ENCODE measurements at places on chromosomes 11 and 22.
A peak's percentile ranks its signal among the peaks of the same experiment; 100 is the strongest.

- DNase-seq = peak; percentile 61
Observed at GRCh38 chr11:128342511-128343134, 244.7 kb downstream of the ETS1 start.

DNA sequence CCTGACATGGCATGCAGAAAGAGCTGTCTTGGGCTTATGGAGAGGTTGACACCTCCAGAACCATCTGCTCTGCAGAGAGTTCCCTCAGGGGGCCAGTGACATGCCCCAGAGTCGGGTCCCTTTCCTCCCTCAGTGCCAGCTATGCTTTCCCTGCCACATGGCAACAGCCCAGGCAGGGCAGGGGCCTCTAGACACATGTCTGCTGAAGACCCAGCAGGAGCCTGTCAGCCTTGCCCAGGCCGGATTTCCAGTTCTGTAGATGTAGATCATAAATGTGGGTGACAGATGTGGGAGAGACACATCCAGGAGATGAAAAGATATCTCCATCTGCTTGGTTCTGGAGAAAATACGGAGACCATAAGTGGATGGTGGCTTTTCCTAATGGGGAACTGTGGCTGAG, 25.5 kb downstream of the NAV2 start:
- no peak for DNase-seq

- no peak for DNase-seq
Observed at GRCh38 chr11:73244589-73245240, 26.6 kb downstream of the P2RY2 start.

GRCh38 chr11:57345555-57346211, 7.5 kb downstream of the P2RX3 start:
- peak; percentile 85 for DNase-seq

DNA sequence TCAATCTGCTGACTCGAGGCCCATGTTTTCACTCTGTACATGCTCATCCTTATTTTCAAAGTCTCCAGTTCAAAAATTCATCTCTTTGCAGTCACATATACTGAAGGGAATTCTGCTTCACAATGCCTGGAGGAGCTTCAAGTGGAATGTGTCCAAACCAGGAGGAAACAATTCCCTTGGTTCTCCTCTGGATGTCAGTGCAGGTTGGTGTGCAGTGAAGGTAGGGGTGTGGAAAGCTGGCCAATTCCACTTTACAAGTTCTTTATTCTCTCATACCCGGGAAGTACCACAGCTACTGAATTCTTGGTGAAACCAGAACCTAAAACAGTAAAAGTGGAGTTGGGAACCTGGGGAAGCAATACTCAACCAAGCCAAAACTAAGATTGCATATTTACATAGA, 57.3 kb downstream of the BDNF start:
- no peak for DNase-seq

DNA sequence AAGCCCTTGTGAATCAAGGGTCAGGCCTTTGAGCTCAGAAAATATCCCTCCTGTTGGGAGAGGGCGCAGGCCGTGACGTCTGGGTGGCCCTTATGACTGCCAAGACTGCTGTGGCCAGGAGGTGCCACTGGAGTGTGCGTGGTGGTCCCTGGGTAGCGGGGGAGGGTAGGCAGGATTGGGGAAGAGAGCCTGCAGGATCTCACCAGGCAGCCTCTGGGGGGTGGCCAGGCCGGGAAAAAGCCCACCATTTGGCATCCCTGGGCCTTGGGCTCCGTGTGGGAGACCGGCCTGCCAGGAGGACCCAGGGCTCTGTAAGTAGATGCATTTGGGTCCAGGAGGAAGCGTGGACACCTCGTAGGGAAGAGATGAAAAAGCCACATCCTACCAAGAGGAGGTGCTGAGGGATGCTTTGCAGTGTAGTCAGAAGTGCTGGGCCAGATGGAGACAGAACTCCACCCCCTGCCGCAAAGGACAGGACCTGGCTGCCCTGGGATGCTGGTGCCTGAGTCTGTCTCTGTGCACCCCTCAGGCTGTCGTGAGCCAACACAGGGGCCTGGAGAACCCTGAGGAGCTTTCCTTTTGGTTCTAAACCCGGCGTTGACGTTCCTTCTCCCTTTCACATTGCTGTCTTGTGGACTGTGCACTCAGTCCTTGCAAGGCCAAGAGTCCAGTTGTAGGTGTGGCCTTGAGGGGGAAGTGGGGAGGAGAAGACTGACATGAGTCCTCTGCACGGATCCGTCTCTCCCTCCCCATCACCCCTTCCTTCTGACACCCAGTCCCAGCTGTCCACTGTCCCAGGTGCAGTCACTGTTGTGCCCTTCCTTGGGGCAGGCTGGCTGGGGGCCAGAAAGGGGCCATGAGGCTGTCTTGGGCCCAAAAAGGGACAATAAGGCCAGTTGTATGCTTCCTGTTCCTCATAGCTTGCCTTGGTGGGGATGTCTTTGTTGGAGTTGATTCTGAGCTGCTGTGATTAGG, 12.7 kb upstream of the MIEF1 start:
- peak; percentile 48 for DNase-seq

DNA sequence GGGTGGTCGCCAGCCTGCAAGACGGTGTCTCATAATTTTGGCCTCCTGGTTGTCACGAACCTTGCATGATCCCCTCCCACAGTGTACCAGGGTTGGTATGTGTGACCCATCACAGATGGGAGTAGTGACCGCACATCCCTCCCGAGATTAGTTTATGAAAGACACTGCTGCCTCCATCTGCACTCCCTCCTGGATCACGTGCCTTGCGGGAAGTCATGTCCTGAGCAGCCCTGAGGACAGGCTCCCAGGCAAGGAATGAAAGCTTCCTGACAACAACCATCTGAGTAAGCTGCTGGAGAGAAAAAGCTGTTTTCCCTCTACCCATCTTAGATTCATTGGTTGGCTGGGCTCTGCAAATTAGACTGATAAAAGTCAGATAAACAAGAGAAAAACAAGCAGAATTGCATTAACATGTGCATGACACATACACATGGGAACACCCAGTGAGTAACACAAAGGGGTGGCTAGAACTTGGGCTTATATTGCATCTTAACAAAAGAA, 14.4 kb upstream of the PAMR1 start:
- DNase-seq = no peak

GRCh38 chr11:904380-904779, 6.2 kb downstream of the CHID1 start:
- DNase-seq = no peak

DNA sequence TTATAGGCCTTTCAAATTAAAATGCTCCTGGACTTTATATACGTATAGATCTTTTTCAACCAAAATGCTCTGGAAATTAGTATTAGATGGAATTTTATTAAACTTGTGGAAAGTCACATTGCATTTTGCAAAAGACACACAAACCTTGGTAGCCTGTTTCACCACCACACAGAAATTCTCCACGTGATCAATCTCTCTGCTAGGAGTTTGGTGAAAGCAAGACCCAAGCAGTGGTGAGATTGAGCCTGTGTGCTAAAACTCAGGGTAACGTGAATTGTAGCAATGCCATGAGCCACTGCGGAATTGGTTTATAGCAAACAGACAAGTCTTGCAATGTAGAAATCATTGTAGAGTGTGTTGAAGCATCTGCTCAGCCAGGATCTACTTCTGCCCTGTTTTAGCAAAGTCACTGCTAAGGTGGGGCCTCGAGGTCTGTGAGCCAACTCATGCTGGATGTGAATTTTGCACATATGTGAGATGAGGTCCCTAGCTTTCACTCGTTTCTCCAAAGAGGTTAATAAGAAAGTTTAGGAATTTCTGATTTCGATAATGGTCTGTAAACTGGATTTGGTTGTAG, 184.8 kb downstream of the DBX1 start:
- DNase-seq = no peak

- DNase-seq = no peak
Observed at GRCh38 chr11:33682446-33682845, 18.2 kb downstream of the C11orf91 start.

DNA sequence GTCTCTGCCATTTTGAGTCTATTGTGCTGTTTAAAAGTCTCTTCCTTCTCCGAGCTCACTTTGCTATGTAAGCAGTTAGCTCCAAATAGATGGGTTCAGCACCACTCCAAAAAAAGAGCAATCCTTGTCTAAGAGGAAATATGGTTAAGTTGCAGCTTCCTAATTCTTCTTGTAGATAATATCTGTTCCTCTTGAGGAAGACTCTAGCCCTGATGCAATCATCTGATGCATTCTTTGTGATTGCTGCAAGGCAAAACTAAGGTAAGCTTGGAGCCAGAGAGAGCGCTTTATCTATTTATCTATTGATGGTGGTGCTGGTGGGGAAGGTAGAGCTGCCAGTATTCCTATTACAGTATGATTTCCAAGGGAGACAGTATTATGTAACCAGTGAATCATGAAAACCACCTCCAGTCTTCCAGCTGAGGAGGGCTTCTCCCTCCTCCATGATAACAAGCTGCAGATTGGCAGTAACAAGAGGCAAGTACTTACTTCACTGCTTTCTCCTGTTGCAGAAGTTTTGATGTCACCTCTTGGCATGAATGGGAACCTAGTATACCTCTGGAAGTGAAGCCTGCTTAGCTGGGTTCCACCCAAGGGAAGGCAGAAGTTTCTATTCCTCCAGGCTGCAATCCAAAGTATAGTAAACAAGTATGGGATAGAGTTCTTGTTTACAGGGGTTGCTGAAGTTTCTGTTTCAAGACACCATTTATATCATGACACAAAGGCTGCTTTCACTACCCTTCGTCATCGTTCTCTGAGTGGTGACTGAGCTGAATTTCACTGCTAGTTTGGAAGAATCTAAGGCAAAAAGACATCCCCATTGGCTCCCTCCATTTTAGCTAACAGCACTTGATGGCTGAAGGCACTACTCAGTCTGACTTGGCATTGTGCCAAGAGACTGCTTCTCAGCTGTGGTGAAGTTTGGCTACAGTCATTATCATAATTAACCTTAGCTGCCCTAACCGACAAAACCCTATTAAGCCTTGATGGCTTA, 49.7 kb downstream of the FDX1 start:
- peak; percentile 56 for DNase-seq

DNA sequence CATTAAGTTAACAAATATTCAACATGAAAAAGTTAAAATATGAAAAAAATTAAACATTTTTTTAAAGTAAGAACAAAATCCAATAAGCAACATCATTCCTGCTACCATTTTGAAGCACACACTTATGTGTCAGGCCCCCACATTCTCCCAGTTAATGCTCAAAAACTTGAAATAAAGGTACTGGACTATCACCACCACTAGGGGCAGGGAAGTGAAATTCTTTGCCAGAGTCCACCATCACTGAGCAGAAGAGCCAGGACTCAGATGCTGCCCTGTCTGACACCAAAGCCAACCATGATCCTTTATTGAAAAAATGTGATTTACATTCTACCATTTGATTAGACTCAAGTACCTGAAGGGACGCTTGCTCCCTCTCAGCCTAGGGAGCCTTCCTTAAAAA, 39.1 kb downstream of the PITPNB start:
- DNase-seq = peak; percentile 36

DNA sequence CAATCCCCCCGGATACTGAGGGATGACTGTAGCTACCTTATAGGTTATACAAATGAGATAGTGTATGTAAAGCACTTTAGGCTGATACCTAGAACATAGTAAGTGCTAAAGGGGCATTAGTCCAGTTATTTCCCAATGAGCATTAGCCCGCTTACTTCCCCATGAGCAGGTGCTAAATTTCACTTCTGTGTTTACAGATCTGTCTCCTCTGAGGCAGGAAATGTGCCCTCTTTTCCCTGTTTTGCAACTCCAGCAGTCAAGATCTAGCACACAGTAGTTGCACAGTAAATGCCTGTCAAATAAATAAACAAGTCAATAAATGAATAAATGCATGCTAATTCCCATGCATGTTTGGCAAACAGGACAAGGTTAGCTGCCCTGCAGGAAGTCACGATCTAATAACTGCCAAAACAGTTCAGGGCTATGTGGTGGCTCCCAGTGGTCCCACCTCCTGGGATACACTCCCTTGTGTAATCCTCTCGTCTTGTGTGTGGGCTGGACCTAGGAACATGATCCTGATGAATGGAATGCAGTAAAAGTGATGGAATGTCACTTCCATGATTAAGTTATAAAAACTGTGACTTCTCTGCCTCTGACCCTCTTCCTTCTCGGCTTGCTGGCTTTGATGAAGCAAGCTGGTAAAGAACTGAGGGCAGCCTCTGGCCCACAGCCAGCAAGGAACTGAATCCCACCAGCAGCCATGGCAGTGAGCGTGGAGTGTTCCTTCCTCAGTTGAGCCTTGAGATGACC, 459.0 kb downstream of the SOX6 start:
- DNase-seq = no peak

DNA sequence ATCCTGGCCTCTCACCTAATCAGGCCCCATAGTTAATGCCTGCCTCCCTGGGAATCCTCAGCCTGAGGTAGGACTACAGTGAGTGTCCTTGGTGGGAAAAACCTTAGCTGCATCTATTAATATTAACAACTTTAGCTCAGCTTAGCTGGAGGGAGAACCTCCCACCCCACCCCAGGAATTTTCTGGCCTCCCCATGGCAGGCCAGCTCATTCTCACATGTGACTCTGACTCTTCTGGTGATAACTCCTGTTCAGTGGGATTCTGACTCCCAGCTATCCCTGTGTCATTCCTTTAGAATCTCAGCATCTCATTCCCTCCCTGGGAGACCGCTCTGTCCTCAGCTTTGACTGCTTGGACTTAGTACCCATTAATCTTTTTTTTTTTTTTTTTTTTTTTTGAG, 14.5 kb downstream of the ART5 start:
- no peak for DNase-seq

- DNase-seq = no peak
Observed at GRCh38 chr11:67278939-67279588, 10.0 kb upstream of the ANKRD13D start.

DNA sequence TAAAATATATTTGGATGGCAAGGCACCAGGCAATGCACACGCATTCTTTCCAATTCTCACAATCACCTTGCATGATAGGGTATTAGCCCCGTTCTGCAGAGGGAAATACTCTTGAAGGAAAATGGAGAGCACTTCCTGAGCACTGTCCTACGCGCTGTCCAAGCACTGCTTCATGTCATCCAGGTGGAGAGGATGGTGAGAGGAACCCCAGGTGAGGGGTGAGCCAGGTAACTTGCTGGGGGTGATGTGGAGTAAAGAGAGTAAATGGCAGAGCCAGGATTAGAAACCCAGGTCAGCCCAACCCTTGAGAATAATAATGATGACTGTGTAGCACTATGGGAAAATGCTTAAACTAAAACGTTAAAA, 711 bp upstream of the PACSIN2 start:
- no peak for DNase-seq

DNA sequence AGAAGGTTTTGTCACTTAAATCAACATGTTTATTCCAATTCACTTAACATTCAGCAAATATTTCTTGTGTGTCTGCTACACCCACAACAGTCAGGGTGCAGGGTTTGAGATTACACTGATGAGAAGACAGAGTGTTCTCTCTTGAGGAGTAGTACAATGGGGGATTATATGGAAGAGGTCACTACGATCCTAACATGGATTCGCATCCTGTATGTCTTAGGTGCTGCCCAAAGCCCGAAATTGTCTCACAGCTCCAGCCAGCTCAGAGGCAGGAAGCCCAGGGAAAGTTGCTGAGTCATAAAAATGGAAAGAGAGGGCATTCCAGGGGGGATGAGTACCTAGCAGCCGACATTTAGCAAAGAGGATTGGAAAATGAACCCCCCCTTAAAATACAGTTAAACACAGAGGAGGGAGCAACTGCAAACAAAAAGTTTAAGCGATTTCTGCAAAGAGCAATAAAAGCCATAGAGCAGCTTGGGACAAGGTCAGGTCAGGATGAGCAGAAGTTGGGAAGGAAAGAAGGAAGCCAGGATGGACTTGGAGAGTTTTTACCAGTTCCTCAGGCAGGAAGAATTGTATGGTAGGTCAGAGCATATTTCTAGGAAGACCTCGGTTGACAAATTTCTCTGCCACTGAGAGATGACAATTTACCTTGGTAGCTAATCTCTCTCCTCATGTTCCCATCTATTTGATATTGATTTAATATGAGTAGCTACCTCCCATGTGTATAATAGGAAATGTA, 49.5 kb downstream of the IGLL5 start:
- no peak for DNase-seq
